ENCODE measurements at places on chromosomes 3 and 15.
A peak's percentile ranks its signal among the peaks of the same experiment; 100 is the strongest.

- DNase-seq, result no peak
Measured at GRCh38 chr3:129196601-129197000, 12.9 kb upstream of the CNBP start.

- DNase-seq, result no peak
Measured at GRCh38 chr15:90019611-90020010, 18.5 kb downstream of the ZNF710 start.

DNA sequence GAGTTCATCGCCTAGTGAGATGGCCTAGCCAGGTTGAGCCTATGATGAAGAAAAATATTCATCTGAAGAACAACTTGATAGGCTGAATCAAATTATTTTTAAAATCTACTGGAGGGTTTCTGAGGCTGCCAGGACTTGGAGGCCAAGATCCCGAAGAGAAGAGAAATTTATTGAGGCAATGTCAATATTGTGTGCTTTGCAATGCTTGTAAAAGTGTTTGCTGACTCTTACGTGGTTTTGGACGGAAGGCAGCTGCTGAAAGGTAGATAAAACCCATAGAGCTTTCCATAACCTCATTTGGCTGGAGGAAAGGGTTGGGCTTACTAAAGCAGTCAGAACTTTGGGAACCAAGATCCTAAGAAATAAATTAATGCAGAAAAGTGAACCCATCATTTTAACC is 361.0 kb upstream of the IL12A start:
- no peak for DNase-seq

- DNase-seq, result peak; percentile 28
Measured at GRCh38 chr15:28125673-28126651, 26.8 kb upstream of the OCA2 start.

DNA sequence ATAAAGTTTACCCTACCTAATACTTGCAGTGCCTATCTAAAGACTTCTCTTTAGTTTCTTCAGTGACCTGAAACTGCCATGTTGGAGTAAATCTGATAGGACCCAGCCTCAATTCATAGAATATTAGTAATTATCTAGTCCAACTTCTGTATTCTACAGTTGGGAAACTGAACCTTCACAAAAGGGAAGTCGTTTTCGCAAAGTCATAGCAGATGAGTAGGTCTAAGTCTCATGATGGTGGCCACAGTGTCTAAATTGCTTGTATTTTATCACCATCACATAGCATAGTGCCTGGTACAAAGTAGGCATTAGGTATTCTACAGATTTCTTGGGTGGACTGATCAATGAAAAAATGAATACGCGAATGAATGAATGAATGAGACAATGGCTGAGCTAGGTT is 8.4 kb downstream of the GMNC start:
- no peak for DNase-seq

GRCh38 chr3:33256249-33256648 is 21.0 kb upstream of the FBXL2 start:
- no peak for DNase-seq

- no peak for DNase-seq
Measured at GRCh38 chr3:165749821-165750220, 87.4 kb downstream of the BCHE start.

GRCh38 chr15:83605111-83605945 is 48.6 kb upstream of the ADAMTSL3 start:
- no peak for DNase-seq

All from amniotic stem cell (primary cell).